CD4-positive, alpha-beta T cell treated with Interleukin-17A for 1 hour (primary cell): ENCODE measurements at places on chromosomes 2 and 18.

- no peak for DNase-seq
These were observed 135.0 kb upstream of the ZNF804A start for GRCh38 chr2:184463102-184463865.

DNA sequence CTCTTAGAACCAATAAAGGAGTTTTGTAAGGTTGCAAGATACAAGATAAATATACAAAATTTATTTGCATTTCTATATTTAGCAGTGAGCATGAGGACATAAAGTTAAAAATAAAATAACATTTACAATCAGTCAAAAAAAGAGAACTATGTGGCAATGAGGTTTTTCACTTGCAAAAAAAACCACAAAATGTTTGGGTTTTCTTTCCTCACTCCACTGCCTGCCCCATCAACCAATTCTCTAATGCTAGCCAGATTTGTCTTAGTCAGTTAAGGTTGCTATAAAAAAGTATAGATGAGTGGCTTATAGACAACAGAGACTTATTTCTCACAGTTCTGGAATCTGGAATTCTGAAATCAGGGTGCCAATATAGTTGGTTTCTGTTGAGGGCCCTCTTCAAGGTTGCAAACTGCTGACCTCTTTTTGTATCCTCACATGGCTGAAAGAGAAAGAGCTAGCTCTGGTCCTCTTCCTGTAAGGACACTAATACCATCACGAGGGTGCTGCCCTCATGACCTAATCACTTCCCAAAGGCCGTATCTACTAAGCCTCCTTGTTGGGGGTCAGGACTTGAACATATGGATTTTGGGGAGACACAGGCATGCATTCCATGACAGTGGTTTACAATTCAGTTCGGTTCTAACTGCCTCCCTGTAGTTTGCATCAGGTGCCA lies 566.2 kb downstream of the GALR1 start:
- no peak for DNase-seq

DNA sequence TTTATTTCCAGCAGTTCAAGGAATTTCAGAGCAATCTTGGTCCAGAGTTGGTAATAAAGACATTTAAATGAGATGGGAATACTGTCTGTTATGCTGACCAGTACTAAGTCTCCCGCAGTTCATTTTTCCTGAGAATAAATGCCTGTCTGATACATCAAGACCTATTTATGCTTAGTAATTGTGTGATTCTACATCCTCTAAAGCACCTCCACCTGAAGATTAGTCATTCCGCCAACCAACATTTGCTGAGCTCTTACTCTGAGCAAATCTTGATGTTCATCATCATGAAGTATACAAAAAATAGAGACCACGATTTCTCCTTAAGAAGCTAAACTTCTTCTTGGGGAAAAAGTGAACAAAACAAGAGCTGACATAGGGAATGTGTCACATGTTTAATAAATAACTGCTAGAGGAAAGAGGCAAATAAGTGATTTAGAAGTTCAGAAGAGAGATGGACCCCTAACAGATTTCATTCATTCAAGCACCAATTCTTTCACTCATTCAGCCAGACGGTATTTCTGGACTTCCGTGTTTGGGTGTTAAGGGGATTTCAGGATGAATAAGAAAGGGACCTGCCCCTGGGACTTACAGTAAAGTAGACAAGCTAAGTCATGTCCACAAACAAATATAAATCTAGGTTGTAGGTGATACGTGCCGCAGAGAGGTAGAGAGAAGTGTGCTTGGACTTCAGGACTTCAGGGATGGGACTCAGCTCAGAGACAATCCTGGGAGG lies 34.2 kb upstream of the PPP4R1 start:
- no peak for DNase-seq

- no peak for DNase-seq
These were observed 131.6 kb upstream of the SATB2 start for GRCh38 chr2:199589306-199589705.

- no peak for DNase-seq
These were observed 115.9 kb downstream of the AGAP1 start for GRCh38 chr2:235609746-235610145.

GRCh38 chr2:46615986-46616485 lies 136.7 kb downstream of the TMEM247 start:
- peak; percentile 49 for DNase-seq

GRCh38 chr2:152585830-152586484 lies 131.3 kb downstream of the PRPF40A start:
- DNase-seq, result no peak

DNA sequence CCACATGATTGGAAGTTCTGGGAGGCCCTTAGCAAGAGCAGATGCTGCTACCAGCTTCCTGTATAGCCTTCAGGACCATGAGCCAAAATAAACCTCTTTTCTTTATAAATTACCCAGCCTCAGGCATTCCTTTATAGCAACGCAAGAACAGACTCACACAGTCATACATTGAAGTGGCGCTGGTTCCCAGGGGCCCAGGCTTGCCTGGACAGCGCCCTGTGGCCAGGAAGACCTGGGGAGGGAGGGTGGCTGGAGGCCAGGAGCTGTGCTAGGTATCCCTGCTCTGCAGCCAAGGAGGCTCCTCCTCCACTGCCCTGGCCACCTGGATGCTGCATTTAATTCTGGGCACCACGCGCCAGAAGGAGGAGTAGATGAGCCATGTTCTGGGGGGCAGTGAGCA lies 98.1 kb downstream of the AGAP1 start:
- no peak for DNase-seq

- no peak for DNase-seq
These were observed 1115.3 kb downstream of the LRP1B start for GRCh38 chr2:141015341-141016047.

DNA sequence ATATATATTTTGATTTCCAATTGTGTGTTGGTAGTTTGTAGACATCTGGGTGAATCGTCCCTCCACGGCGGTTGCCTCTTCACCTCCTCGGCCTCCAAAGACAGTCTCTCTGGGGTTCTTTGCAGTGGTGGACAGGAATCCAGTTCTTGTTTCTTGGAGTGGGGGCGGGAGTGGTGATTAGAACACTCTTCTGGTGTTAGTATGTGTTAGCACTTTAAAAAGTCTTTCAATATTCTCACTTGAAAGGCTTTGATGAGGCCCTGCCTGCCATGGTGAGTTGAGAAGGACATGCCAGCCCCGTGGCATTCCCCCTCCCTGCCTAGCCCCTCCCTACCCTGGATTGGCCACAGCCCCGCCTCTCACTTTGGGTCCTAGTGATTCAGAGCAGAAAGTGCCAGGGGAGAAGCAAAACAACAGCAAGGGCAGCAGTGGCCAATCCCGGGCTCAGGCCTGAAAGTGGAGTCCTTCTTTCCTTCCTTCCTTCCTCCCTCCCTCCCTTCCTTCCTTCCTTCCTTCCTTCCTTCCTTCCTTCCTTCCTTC lies 316.8 kb upstream of the HS6ST1 start:
- DNase-seq, result no peak

- no peak for DNase-seq
These were observed 20.8 kb downstream of the NOL4 start for GRCh38 chr18:34203866-34204265.

GRCh38 chr2:9914384-9915065 lies 37.0 kb upstream of the GRHL1 start:
- no peak for DNase-seq

GRCh38 chr2:105378276-105378840 lies 20.5 kb downstream of the FHL2 start:
- DNase-seq, result no peak

DNA sequence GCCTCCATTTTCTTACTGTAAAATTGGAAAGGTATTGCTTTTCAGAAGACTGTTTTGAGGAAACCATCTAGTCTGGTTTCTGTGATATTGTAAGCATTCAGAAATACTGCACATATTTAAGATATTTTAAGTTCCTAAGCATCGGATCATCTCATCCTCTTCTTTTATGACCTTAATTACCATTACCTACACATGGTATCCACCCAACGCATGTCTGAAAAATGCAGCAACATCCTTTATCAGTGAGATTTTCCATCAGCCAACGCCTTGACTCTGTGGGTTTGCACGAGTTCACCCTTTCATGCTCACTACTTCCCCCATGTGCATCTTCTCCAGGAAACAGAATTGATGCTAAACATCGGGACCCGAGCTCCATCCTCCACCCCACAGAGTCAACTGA lies 84.3 kb downstream of the COL4A4 start:
- DNase-seq, result no peak
